NCI-H2081 treated with DMSO at 0.1 percent for 48 hours (cell line): ENCODE measurements at places on chromosomes 12 and 14.

GRCh38 chr14:73829526-73830431 is 21.9 kb upstream of the PTGR2 start:
- no peak for DNase-seq

DNA sequence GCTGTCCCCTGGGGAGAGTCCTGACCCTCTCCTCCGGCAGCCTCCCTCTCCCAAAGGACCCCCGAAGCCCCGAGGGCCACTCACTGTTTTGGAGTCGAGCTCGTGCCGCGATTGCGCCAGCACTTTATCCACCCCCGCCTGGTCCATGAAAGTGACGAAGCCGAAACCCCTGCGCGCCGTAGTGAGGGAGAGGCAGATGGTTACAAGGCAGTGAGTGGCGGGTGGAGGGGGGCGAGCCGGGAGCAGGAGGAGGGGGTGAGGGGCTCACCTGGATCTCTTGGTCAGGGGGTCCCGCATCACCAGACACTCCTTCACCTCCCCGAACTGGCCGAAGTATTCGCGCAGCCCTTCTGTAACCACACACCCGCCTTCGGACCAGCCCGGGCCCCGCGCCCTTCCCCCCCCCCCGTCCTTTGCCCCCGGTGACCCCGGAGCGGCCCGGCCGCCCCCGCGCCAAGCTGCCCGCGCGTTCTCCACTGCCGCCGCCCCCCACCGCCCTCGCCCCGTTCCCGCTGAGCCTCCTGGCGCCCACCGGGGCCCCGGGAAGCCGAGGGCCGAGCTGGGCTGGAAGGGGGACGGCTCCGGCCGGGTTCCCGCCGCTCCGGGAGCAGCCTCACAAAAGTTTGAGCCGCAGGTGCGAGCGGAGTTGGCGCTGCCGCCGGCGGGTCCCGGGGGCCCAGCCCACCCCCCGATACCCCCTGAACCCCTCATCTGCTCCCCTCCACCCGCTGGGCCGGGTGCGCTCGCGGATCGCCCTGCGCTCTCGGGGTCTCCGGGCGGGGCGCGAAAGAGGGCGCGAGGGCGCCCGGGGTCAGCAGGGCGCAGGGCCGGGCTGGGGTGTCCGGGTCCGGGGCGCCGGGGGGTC is 808 bp downstream of the MSI1 start:
- no peak for DNase-seq

GRCh38 chr14:104499784-104500760 is 79.5 kb upstream of the C14orf180 start:
- no peak for DNase-seq

DNA sequence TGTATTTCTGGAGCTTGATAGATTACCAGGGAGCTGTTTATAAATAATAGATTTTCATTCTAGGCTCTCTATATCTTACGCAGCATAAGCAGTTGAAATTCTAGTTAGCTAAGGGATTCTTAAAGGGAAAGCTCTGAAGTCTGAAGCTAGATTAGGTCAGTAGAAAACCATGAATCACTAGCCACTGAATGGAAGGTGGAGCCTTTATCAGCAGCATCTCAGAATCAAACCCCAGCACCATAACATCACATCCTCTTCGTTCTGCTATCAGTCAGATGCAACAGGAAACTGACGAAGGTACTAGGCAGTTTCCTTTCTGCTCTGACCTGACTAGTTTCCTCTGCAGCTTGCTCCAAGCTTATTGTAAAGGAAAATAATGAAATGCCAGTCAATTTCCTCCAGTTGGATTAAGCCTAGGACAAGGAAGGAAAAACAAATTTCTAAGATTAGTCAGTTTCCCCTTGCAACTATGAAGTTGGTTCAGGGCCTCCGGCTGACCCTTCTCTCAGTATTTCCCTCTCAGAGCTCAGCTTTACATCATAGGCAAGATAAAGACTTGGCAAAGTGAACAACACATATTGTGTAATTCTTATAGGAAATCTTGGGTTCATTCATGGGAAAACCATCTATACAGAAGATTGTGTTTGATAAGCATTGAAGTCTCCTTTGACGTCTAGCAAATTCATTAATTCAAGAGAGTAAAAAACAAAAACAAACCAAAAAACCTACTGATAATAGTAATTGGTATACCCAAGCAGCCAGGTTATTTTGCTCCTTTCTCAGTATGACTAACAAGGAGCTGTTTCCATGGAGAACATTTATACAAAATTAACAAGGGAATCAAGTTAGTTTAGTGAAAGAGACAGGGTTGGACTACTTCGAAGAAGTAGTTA is 43.4 kb upstream of the CFAP54 start:
- DNase-seq = no peak

GRCh38 chr14:52080808-52081755 is 12.2 kb upstream of the NID2 start:
- no peak for DNase-seq

DNA sequence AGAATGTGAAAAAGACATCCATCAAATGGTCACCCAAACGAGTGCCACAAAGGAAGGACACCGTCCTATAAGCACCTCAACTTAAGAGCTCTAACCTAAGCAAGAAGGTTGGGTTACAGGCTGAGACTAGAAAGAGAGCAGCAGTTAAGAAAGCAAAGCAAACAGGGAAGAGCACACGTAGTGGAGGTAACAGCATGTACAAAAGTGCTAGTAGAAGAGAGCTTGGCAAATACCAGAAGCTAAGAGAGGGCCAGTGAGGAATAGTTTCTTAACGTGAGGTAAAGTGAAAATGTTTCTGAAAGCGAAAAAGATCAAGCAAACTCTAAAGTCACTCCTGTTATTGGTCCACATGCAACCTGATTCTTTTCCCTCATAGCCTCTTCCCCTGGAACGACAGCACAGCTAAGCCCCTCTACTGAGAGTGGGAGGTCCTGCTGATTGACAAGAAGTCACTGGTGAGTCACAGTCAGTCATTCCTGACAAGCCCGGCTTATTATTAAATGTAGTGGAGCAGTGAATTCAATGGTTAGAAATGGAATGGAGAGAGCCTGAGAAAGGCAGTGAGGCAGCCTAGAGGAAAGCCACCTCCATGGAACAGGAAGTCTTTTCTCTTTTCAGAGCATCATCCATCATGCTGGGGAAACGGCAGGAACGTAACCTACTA is 204.4 kb downstream of the SLC25A21 start:
- no peak for DNase-seq

DNA sequence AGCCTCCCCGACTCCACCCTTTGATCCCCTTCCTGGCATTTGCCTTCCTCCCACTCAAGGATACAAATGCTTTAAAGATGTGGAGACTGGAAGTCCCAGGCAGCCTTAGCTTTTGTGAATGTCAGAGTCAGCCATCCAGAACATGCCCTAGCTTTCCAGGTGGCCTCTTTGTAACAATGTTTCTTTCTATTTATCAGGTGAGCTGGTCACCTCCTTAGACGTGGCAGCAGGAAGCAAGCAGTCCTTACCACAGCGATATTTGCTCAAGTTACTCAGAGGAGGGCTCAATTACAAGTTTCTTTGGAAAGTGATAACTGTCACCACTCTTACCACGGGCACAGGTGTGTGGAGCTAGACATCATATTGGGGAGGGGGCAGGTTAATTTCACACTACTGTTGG is 4.9 kb downstream of the GALNT6 start:
- DNase-seq = no peak

GRCh38 chr14:22419620-22420019 is 169.4 kb downstream of the DAD1 start:
- no peak for DNase-seq

- DNase-seq = no peak
Measured at GRCh38 chr12:110791589-110791988, 48.9 kb upstream of the PPP1CC start.

DNA sequence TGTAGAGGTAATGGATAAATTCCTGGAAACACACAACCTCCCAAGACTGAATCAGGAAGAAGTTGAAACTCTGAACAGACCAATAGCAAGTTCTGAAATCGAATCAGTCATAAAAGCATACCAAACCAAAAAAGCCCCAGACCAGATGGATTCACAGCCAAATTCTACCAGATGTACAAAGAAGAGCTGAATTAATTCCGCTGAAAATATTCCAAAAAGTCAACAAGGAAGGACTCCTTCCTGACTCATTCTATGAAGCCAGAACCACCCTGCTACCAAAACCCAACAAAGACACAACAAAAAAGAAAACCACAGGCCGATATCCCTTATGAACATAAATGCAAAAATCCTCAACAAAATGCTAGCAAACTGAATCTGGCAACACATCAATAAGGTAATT is 81.5 kb downstream of the SLC38A4 start:
- DNase-seq = no peak

DNA sequence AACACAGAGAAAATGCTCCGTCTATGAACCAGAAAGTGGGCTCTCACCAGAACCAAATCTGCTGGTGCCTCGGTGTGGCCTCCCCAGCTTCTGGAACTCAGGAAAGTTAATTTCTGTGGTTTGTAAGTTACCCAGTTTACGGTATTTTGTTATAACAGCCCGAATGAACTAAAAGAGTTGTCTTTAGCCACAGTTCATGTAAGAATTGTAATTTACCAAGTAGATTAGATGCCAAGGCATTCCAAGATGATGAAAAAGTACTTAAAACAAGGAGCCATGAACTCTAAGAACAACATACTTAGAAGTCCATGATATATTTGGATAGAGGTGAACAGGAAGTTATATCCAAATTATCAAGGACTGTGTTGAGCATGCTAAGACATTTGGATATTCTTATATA is 259.9 kb upstream of the GARIN6 start:
- no peak for DNase-seq
